Stimulated activated CD8-positive, alpha-beta memory T cell treated with anti-CD3 and anti-CD28 coated beads, Interleukin-12 subunit alpha, Interleukin-12 subunit beta, amount 100 ng/mL, for 4 hours (primary cell): ENCODE measurements at places on chromosomes 3 and 15.

- no peak for DNase-seq
These were observed 57.8 kb downstream of the WNT7A start for GRCh38 chr3:13822042-13822441.

GRCh38 chr3:172859041-172859440 is 108.5 kb downstream of the ECT2 start:
- DNase-seq, result no peak

DNA sequence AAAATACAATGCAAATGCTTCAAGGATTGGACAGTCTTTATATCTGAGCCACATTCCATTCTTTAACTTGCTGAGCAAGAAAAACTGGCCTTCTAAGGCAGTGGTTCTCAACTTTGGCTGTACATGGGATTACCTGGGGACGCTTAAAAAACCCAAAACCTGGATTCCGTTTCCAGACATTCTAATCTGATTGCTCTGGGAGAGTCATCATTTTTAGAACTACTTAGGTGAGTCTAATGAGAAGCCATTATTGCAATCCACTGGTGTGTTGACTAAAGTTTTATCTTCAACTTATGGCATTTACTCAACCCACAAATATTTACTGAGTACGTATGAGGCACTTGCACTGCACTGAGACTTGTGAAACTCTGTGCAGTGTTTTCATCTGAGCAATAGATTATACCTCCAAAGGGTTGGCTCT is 195.7 kb upstream of the ATP11B start:
- DNase-seq, result no peak

- DNase-seq, result no peak
These were observed 18.9 kb upstream of the CSPG4 start for GRCh38 chr15:75731248-75732151.

GRCh38 chr15:20645956-20646355 is 104.4 kb upstream of the GOLGA6L6 start:
- no peak for DNase-seq

DNA sequence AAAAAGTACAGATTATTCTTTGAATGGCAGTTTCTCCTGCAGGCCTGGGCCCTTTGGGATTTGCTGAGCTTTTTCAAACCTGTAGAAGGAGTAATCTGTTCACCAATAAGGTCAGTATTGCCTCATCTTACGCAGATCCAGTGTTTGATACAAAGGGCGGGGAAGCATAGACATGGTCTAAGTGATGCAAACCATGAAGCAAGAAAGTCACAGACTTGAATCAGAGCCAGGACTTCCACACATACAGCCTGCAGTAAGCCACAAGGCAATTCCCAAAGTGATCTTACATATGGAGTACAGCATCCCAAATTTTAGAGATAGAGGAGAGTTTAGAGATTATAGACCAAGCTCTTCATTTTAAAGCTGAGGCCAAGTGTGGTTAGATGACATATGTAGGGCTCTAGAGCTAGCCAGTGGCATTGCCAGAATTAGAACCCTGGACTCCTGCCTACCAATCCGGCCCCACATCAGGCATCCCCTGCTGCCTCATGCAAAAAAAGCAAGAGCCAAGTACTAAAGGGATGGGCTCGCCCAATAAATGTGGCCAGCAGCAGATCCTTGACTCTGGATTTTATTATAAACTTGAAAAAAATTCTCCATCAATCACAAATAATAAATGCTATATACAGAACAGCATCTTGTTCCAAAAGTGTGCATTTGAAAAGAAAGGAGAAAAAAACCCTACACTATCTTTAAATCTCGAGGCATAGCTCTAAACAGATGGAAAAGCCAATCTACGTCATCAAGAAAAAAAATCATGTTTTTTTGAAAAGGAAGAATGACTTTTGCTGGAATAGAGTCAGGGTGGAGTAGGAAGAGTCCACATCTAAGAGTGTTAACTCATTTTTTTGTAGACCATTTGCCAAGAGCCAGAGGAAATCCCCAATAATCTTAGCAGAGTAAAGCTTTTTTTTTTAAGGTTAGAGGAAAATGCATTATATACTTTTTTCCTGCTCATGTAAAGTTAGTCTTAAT is 24.0 kb downstream of the ABI3BP start:
- DNase-seq, result no peak

GRCh38 chr3:58350627-58351013 is 17.9 kb downstream of the PXK start:
- no peak for DNase-seq

GRCh38 chr3:41808152-41808551 is 153.8 kb downstream of the ULK4 start:
- DNase-seq, result no peak

DNA sequence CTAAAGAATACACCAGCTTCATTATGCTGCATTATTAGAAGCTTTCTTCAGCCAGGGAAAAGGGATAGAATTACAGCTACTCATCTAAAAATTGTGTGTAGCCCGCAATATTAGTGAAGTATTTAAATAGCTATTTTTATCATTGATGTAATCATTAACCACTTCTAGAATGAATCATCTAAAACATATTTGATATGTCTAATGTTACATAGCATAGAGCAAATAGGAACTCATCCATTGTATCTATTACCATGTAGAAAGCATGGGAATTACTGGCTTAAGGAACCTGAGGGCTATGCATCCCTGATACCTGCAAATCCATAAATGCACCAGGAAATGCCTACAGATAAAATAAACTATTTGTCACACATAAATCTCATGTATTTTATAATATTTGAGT is 54.5 kb upstream of the VGLL3 start:
- no peak for DNase-seq

GRCh38 chr3:150236316-150237082 is 171.6 kb upstream of the TSC22D2 start:
- no peak for DNase-seq
